Progenitor cell of endocrine pancreas (in vitro differentiated cells): ENCODE measurements at places on chromosomes 2 and 18.

DNA sequence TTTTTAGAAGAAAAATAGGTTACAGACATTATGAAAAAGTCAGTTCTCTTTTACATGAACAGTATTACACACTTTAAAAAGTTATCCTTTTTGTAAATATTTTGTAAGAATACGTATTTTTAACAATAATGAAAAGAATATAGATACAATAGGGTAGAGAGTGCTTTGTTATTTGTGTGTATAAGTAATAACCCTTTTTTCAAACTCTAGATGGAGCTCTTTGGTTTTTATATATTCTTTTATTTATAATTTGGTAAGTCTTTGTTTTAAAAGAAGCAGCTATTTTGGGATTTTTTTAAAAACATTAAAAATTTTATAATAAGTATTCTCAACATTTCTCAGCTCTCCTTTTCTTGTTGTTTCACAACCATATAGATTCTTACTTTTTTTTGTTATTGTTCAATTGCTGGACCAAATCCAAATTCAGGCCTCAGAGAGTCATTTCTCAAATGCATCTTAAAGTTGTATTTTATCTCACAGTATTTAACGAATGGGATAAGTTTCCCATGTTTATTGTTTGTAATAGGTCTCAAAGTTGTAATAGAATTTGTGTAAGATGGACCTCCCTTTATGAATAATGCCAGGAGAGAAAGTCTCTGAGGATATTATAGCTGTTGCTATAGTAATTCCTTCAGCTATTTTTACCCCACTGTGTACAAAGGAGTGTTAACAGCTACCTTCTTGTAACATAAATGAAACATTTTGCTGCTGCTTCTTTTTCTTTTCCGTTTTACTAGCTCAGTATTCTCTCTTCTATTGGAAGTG is 46.4 kb downstream of the ACYP2 start:
- no peak for DNase-seq

GRCh38 chr2:139194546-139194945 is 414.4 kb upstream of the NXPH2 start:
- no peak for DNase-seq

DNA sequence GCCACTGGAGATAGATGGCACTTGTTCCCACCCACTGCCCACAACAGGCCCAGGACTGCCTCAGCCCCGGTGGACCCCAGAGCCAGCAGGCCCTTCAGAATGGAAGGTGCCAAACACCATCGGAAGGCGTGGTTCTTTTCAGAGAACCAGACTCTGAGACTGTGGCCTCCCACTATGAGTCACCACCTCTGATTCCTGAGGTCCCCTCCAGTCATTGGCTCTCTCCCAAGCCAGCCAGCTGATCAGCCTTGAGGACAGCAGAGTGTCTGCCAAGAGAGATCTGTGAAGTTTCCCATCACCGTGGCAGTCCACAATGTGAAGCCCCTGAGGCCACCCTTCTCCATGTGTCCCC is 10.4 kb upstream of the MAP3K2 start:
- DNase-seq = no peak

DNA sequence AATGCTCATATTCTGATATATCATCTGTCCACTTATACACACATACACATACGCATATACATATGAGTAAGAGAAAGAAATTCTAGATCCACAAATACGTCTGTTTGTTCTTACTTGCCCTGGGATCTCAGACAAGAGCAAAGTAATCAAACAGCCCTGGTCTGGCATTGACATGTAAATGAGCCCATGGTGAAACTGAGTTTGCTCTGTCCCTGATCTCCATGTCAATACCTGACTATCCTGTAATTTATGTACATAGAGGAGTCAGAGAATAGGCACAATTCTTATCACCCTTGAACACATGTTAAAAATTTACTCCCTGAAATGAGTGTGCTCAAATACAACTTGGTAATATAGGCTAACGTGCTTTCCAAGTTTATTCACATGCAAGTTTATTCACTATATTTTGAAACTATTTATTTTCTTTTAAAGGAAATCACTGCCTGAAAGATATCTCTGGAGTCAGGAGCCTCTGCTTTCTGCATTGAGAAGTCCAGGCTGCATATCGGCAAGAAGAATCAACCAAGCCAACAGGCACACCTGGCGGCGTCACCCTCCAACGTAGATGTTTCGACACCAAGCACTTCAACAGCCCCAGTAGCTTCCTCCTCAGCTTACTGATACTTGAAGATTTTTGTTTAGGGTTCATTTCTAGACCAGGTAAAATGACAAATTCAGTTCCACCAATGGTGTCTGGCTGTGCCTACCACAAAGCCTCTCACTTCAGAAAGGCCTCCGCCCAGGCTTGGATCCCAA is 100.6 kb downstream of the CMPK2 start:
- no peak for DNase-seq

DNA sequence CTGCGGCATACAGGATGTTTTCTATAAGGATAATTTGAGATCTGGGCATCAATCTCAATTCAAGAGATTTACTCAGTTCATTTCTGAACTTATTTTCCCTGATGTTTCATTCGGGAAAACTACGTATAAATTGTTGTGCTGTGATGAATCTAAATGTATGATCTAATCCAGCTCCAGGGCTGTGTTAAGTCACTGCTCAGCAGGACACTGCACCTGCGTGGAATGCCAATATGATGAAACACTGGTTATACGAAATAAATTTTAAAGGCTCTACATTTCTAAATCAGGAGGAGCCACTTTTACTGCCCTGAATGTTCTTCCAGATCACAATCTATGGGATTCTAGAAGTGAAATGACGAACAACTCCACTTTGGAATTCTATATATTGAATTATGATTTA is 259.0 kb downstream of the HNMT start:
- DNase-seq = no peak

GRCh38 chr2:15813481-15814266 is 126.7 kb upstream of the MYCN start:
- DNase-seq = no peak

DNA sequence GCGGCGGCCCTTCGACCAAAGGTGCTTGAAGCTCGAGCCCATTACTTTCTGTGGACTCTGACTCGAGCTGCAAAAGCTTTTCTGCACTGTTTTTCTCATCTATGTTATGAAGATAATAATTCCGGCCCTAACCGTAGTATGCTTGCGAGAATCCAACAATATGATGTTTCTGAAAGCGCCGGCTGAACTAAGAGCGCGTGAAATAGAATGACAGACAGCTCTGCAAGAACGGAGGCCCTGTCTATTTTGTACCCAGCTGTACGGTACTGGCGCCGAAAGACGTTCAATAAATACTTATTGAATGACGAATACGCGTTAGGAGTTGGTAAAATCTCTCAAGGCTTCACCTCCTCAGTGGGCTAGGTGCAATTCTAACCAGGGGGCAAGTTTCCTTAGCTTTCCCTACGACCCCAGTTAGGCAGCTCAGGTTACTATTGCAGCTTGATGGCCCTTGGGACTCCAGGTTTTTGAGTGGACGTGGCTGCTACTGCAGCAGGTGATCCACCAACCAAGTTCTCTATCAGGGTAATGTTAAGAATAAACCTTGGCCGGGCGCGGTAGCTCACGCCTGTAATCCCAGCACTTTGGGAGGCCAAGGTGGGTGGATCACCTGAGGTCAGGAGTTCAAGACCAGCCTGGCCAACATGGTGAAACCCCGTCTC is 570 bp downstream of the SCRN3 start:
- DNase-seq = peak; percentile 10

DNA sequence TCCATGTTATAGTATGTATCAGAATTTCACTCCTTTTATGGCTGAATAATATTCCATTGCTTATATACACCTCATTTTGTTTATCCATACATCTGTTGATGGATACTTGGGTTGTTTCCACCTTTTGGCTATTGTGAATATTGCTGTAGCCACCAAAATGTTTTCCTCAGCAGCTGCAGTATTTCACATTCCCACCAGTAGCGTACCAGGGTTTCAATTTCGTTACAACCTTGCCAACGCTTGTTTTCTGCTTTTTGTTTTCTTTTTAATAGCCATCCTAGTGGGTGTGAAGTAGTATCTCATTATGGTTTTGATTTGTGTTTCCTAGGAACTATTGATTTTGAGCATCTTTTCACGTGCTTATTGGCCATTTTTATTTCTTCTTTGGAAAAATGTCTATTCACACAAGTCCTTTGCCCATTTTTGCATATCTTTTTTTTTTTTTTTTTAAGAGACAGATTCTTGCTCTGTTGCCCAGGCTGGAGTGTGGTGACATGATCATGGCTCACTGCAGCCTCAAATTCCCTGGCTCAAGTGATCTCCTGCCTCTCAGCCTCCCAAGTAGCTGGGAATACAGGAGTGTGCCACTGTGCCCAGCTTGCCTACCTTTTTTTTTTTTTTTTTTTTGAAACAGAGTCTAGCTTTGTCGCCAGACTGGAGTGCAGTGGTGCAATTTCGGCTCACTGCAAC is 14.2 kb downstream of the UBXN2A start:
- no peak for DNase-seq

- no peak for DNase-seq
Observed at GRCh38 chr18:60445341-60445740, 72.8 kb upstream of the MC4R start.

DNA sequence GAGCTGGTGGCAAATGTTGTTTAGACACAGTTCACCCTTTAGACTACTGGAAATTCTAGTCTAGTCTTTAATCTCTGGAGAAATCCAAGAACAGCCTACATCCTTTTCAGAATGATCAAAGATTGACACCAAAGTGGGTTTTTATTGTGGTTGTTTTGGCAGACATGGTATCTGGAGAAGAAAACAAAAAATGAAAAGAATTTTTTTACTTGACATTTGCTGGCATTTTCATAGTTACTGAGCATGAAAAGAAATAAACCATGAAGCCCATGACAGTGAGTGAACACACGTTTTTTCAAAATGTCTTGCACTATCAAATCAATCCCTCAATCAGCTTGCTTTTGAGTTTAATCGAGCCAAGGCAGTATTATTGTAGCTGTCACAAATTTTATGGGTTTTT is 125.3 kb downstream of the CCBE1 start:
- DNase-seq = no peak

DNA sequence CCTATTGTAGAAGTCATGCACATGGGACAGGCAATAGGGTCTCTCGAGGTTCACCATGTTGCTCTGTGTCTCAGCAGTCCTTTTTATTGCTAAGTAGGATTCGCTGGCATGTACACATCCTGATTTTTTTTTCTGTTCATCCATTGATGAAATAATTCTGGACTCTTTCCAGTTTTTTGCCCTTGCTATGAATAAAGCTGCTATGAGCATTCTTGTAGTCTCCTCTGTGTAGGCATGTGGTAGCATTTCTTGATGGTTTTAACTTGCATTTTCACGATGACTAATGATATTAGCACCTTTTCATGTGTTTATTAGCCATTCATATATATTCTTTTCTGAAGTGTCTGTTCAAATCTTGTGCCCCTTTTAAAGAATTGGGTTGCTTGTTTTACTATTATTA is 65.8 kb upstream of the EDAR start:
- DNase-seq = no peak

- no peak for DNase-seq
Observed at GRCh38 chr18:25819746-25820363, 270.6 kb downstream of the SS18 start.

- no peak for DNase-seq
Observed at GRCh38 chr2:231183851-231184250, 14.6 kb upstream of the ARMC9 start.

DNA sequence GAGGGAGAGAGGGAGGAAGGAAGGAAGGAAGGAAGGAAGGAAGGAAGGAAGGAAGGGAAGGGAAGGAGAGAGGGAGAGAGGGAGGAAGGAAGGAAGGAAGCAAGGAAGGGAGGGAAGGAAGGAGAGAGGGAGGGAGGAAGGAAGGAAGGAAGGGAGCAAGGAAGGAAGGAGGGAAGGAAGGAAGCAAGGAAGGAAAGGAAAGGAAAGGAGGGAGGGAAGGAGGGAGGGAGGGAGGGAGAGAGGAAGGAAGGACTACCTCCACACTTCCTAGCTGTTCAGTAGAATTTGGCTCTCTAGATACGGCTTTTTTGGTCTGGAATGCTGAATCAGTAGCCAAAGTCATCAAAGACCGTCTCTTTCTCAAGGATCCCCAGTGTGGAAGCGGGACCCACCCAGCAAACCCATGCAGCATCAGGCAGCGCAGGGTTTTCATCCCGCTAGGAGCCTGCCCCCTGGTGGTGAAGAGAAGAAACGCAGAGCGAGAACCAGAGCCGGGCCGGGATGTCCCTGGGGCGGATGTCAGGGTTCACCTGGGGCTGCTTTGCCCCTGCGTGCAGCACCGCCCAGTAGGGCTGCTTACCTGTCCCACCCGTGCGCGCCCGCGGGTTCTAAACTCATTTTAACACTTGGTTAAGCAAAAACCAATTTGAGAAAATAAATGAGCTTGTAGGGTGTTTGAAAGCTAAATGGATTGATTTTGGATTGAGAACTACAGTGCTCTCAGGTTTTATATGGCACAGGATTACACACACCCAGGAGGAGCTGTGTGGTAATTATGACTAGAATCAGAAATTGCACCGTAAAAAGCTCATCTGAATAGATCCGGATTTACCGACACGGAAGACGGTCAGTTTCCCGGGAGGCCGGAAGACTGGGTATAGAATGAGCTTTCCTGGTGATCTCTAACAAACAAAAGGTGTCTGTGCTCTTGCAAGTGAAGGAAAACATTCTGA is 48.1 kb upstream of the ARL4C start:
- DNase-seq = peak; percentile 71

DNA sequence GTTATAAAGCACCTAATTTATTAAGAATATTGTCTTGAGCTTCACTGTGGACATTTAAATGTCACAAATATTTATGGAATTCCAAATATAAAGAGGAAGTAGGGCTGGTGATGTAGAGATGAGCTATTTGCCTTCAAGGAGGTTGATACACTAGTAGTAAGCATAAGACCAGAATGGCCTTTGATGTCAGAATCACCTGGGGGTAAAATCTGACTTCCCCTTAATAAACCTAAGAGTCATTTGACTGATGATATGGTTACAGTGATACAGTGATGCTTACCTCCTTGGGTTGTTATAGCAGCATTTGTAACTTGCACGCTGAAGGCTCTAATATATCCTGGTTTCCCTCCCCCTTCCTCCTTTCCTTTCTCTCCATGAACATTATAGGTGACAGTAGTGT is 143.7 kb downstream of the CERS6 start:
- DNase-seq = no peak

DNA sequence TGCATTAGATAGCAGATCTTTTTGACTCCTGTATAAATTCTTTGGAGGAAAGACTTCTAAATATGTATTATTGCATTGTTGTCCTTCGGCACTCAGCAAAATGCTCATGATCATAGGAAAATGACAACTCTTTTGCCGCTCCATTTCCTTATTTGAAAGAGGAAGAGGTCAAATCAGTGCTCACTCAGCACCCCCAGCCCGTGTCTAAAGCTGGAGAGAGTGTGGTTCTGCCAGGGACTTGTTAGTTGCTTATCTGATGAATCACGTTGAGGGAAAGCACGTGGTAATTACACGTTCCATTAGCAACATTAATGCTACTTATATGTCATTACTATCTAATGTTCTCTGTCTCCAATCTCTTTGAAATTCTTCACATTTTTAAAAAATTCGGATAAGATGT is 46.0 kb upstream of the MBP start:
- no peak for DNase-seq

GRCh38 chr2:133012847-133013734 is 343.1 kb upstream of the LYPD1 start:
- no peak for DNase-seq
